ENCODE measurements at places on chromosomes 1 and 21. TPM values are rescaled to one million over a fixed set of nuclear protein-coding genes. Genes with fewer than 3 reads are reported as not detected.

The CACNA1S gene
- polyA plus RNA-seq, result 0.15 TPM

DNA sequence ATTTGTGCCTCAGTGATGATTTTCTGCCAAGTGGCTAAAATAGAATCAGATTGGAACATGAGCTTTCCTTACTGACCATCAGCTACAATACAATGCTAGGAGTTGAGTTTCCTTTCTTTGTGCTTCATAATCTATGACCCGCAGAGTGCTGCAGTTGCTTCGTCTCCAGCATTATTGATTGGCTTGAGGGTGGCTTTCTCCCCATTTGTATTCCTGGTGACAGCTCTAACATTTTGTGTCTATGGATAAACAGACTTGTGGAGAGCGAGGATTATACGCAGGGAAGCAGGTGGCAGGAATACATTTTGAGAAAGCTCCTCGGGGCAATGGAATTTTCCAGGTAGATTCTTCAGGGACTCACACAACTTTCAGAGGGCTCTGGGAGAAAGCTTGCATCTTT lies 223.2 kb downstream of the HHAT start:
- no peak for DNase-seq
- no peaks in the 10 kb centered on the region for H3K36me3 ChIP-seq
- no peaks in the 10 kb centered on the region for H3K4me1 ChIP-seq
- H3K4me3 ChIP-seq, result no peak overlapping the region

GRCh38 chr1:56168176-56168575 lies 411.2 kb downstream of the PLPP3 start:
- no peak overlapping the region for H3K27ac ChIP-seq
- no peaks in the 10 kb centered on the region for H3K36me3 ChIP-seq
- peaks cover 3% of the 10 kb centered on the region for H3K4me1 ChIP-seq

- no peaks in the 10 kb centered on the region for H3K27me3 ChIP-seq
- peak within 1 kb of the TSS; percentile 81 for H3K4me3 ChIP-seq
- H3K4me1 ChIP-seq, result peaks cover 13% of the 10 kb centered on the region
- DNase-seq, result peak; percentile 83
These were observed at the start of gene HUNK for GRCh38 chr21:31872452-31873274. Gene HUNK (plus strand): TSS chr21:31873020. CDS start chr21:31873675, 655 bp downstream.

DNA sequence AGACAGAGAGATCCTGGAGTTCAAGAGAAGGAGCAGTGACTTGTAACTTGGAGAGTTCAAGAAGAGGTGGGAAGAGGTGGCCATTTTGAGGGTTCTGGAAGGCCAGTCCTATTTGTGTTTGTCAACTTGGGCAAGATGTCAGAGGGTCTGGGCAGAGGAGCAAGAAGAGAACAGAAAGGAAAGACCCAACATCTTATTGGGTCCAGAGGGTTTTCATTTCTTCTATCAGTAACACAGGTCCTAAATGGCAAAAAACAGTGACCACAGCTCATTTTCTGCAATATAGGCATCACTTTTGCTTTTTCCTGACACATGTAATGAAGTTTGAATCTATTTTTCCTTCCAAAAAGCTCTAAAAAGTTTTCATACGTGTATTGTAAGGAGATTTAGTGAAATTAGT lies 38.3 kb upstream of the MAP10 start:
- no peaks in the 10 kb centered on the region for H3K36me3 ChIP-seq
- no peak overlapping the region for H3K4me3 ChIP-seq
- H3K27me3 ChIP-seq, result no peaks in the 10 kb centered on the region
- no peak for DNase-seq
- peaks cover 36% of the 10 kb centered on the region for H3K4me1 ChIP-seq
- H3K27ac ChIP-seq, result peak overlapping the region; percentile 82

DNA sequence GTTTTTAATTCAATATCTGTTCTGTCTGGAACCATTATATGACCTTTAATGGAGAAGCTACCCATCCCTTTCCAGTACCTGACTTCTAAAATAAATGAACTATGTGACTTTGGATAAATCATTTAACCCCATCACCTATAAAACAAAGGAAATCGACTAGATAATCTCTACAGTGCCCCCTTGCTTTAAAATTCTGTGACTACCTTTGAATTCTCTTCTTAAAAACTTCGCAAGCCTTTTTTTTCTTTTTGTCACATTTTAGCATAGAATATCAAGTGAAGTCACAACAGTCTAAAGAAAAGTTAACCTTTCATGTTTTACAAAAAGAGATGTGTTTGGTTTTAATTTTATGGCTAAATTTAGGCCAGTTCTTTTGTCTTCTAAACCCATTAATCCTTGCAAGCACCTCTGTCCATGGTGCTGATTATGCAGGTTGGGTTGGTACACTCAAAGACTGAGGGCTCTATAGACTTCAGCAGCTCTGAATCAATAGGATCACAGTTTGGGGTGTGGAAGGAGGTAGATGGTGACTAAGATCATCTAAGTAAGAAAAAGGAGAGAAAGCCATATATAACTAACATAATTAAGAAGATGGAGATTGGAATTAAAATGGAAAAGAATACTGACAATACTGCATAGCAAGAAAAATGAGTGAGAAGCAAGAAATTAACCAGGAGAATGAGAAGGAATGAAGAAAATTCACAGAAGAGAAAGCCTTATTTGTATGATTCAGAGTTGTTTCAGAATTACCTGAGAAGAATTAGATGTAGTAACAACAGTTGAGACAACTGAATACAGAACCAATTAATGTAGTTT lies 59.2 kb downstream of the TBX15 start:
- H3K27ac ChIP-seq, result no peak overlapping the region
- no peak overlapping the region for H3K4me3 ChIP-seq
- DNase-seq, result peak; percentile 14
- peaks cover 5% of the 10 kb centered on the region for H3K27me3 ChIP-seq

- H3K4me1 ChIP-seq, result no peaks in the 10 kb centered on the region
- no peaks in the 10 kb centered on the region for H3K36me3 ChIP-seq
- DNase-seq, result no peak
- no peak overlapping the region for H3K4me3 ChIP-seq
These were observed 131.9 kb downstream of the HLX start for GRCh38 chr1:221011145-221011544.

The BLACAT1 gene
- polyA plus RNA-seq, result 0.88 TPM

GRCh38 chr1:202599669-202600431 lies 110.4 kb downstream of the SYT2 start:
- H3K27me3 ChIP-seq, result no peaks in the 10 kb centered on the region
- no peak overlapping the region for H3K27ac ChIP-seq
- no peaks in the 10 kb centered on the region for H3K4me1 ChIP-seq
- no peak overlapping the region for H3K4me3 ChIP-seq

- no peaks in the 10 kb centered on the region for H3K36me3 ChIP-seq
- H3K27me3 ChIP-seq, result no peaks in the 10 kb centered on the region
- peak overlapping the region; percentile 89 for H3K27ac ChIP-seq
These were observed 33.9 kb downstream of the TMEM51 start for GRCh38 chr1:15187175-15188129.

- H3K4me3 ChIP-seq, result no peak overlapping the region
- H3K27ac ChIP-seq, result no peak overlapping the region
- no peaks in the 10 kb centered on the region for H3K4me1 ChIP-seq
- no peaks in the 10 kb centered on the region for H3K36me3 ChIP-seq
These were observed 137.2 kb downstream of the KCTD3 start for GRCh38 chr1:215704089-215704860.

The LINGO4 gene
- 0.81 TPM for polyA plus RNA-seq

The OR2L5 gene
- polyA plus RNA-seq, result not detected

The TCHH gene
- polyA plus RNA-seq, result 0.22 TPM

GRCh38 chr1:80211691-80212380 lies 1205.3 kb upstream of the ADGRL4 start:
- no peak overlapping the region for H3K4me3 ChIP-seq
- H3K27ac ChIP-seq, result no peak overlapping the region
- H3K27me3 ChIP-seq, result no peaks in the 10 kb centered on the region
- H3K4me1 ChIP-seq, result no peaks in the 10 kb centered on the region
- no peak for DNase-seq

The FALEC gene
- polyA plus RNA-seq, result 0.31 TPM

GRCh38 chr1:32250893-32251716 lies at the start of gene LCK:
Gene LCK (plus strand): TSS chr1:32251265. CDS start chr1:32274330, 23,065 bp downstream.
- no peaks in the 10 kb centered on the region for H3K27me3 ChIP-seq
- H3K4me1 ChIP-seq, result peaks cover 22% of the 10 kb centered on the region
- H3K36me3 ChIP-seq, result no peaks in the 10 kb centered on the region
- DNase-seq, result no peak

The CLSTN1 gene
- 66.2 TPM for polyA plus RNA-seq

- H3K4me1 ChIP-seq, result peaks cover 5% of the 10 kb centered on the region
- H3K27me3 ChIP-seq, result no peaks in the 10 kb centered on the region
- no peak overlapping the region for H3K27ac ChIP-seq
- DNase-seq, result no peak
These were observed 6.1 kb downstream of the TPRG1L start for GRCh38 chr1:3630914-3631313.

The LHX8 gene
- not detected for polyA plus RNA-seq

The ADGRL4 gene
- 5.6 TPM for polyA plus RNA-seq

The NR1I3 gene
- polyA plus RNA-seq, result 13.1 TPM

DNA sequence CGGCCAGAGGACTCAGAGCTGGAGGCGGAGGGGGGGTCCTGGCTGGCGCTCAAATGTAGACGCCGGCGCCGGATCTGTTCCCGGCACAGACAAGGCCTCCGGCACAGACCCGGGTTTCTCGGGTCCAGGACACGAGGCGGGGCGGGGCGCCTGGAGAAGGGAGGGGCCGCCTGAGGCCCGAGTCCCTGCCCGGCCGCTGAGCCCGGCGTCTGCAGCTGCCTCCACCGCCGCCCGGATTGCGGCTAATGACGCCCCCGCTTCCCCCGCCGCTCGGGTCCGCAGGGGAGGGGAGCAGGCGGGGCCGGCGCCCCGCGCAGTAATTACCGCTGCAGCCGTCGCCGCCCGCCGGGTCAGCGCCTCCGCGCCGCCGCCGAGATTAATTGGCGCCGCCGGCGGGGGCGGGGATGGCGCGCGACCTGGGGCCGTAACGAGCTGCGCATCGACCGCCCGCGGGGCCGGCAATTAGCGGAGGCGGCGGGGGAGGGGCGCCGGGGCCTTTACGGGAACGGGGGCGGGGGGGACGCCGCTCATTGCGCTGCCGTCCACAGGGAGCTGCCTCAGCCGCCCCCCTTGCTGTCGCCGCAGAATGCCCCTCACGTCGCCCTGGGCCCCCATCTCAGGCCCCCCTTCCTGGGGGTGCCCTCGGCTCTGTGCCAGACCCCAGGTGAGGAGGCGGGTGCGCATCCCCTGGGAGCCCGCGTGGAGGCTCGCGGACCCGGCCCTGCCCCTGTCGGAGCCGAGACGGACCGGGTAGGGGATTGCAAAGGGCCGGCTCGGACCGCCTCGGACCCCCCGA lies 17.3 kb downstream of the NOC2L start:
- peaks cover 61% of the 10 kb centered on the region for H3K27me3 ChIP-seq
- H3K27ac ChIP-seq, result peak overlapping the region; percentile 60
- H3K4me3 ChIP-seq, result peak overlapping the region; percentile 31
- peaks cover 28% of the 10 kb centered on the region for H3K4me1 ChIP-seq
- H3K36me3 ChIP-seq, result peaks cover 27% of the 10 kb centered on the region
- peak; percentile 79 for DNase-seq

DNA sequence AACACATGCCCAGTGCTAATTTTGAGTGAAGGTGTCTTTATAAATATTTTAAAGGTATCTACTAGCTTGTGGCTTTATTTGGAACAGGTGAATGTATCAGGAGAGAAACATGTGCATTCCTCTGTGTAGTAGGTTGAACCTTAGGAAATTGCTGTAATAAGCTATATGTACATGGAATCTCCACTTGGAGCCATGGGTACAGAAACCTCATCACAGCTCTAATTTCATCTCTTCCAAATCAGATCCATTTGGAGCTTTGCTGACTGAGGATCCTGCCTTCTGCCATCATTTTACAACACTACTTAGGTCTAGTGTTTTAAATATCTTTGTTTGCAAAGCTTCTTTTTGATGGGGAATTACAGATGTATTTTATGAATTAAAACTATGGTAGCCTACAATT lies 2.1 kb downstream of the KCNK2 start:
- peaks cover 56% of the 10 kb centered on the region for H3K27me3 ChIP-seq
- no peaks in the 10 kb centered on the region for H3K36me3 ChIP-seq
- no peak overlapping the region for H3K27ac ChIP-seq
- peaks cover 4% of the 10 kb centered on the region for H3K4me1 ChIP-seq

DNA sequence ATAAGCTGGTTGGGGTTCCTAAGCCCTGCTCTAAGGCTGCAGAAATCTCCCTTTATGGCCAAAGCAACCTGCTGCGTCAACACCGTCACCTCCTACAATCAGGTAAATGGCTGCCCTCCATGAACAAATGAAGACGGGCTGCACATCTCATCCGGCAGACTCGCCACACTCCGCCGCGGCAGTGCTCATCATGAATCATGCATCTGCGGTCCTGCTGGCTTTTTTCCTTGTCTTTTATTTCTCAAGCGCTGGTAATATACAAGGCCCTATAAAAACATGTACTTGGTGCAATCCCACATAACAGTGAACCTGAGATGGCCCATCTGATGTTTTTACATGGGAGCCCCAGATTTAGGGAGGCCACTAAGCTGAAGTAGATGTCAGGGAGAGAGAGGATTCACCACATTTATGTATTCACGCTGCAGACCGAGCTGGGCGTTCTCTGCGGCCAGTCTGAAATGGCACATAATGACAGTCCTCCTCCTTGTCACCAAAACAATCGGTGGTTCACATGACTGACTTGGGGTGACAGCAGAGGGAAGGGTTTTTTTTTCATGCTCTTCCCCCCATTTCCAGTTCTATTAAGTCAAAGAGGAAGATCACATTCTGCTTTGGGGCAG lies 91.6 kb downstream of the KAZN start:
- no peaks in the 10 kb centered on the region for H3K27me3 ChIP-seq
- H3K4me1 ChIP-seq, result no peaks in the 10 kb centered on the region
- no peak overlapping the region for H3K27ac ChIP-seq
- no peaks in the 10 kb centered on the region for H3K36me3 ChIP-seq
- H3K4me3 ChIP-seq, result no peak overlapping the region
- no peak for DNase-seq

- H3K36me3 ChIP-seq, result no peaks in the 10 kb centered on the region
- no peak overlapping the region for H3K27ac ChIP-seq
These were observed 5.1 kb upstream of the GJA4 start for GRCh38 chr1:34787461-34788420.

DNA sequence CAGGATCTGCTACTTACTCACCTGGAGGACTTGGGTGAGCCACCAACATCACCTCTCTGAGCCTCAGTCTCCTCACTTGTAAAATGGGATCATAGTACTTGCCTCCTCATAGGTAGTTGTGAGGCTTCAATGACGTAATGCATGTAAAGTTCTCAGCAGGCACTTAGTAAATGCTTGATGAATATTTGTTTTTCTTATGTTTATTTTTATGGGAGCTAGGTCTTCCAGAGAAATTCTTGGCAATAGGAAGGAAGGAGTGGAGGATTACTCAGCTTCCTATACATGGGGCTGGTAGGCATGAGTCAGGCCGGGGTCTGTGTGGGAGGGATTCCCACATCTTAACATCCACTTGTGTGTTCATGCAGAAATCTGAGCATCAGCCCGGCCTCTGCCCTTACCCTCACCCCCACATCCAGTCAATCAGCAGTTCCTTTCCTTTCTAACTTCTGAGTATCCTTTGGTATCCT lies 95.4 kb upstream of the USP24 start:
- no peak overlapping the region for H3K4me3 ChIP-seq
- no peaks in the 10 kb centered on the region for H3K27me3 ChIP-seq
- no peak for DNase-seq
- H3K4me1 ChIP-seq, result no peaks in the 10 kb centered on the region

The PAPPA2 gene
- 1.4 TPM for polyA plus RNA-seq
